ENCODE measurements at places on chromosomes 11 and 22. TPM values are rescaled to one million over a fixed set of nuclear protein-coding genes. Genes with fewer than 3 reads are reported as not detected.

GRCh38 chr11:130725421-130726233 lies 190.7 kb downstream of the SNX19 start:
- DNase-seq = no peak

DNA sequence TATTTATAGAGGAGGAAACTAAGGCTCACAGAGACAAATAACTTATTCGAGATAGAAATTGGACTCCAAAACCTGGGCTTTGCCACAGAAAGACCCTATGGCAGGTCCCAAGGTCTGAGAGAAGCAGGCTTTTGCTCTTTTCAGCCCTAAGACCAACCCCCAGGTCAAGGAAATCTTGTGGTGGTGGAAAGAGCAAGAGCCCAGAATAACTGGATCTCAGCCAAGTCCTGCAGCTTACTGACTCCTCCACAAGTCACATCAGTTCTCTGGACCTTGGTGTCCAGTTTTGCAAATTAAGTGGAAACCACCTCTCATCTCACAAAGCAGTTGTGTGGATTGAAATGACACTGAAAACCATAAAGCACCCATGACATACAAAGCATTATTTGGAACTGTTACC lies 122.2 kb downstream of the C11orf58 start:
- no peak for DNase-seq

GRCh38 chr11:13294771-13295579 lies 17.4 kb downstream of the BMAL1 start:
- DNase-seq = no peak

- peak; percentile 35 for DNase-seq
These were observed 62.2 kb upstream of the INCENP start for GRCh38 chr11:62061356-62062222.

GRCh38 chr11:84563356-84563755 lies 1063.8 kb downstream of the DLG2 start:
- no peak for DNase-seq

DNA sequence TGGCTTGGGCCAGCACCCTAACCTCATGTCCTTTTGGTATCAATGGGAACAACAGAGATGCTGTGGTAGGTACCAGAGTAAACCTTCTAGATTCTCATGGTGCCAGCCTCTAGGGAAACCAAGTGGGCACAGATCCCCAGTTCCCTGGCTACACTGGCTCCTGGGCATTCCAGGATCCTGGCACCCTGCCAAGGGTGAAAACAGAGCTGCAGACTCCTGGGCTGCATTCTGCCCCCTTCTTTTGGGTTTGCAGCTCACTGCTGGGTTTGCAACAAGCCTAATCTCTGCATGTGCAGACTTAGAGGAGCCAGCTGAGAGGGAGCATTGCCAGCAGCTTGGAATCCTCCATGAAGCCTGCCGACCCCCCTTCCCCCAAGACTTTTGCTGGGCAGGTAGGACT lies 30.6 kb downstream of the PRDM11 start:
- peak; percentile 37 for DNase-seq

DNA sequence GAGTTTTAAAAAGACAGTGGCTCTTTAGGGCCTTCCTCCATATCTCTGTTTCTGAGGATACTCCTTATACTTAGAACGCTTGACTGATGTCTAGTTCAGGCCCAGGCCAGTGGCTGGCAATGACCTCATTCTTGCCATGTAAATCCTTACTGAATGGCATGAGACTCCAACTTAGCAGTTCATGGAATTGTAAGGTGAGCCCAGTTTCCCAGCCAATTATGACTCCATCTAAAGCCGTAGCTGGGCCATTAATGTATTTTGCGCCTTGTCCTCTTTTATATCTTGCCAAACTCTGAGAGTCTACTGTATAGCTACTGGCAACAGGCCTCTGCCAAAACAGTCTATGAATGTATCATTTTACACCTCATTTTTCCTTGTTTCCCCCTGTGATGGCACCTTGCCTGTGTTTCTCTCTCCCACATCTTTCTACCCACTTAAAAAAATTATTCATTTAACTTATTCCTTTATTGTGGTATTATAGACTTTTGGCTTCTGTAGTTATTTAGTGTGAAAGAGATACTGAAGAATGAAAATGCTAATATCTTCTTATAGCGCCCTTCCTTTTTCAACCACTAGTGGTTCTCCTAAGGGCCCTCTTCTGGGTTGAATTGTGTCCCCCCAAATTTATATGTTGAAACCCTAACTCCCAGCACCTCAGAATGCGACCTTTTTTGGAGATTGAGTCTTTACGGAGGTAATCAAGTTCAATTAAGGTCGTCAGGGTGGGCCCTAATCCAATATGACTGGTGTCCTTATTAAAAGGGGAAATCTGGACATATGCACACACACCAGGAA lies 67.4 kb downstream of the ZNRF3 start:
- DNase-seq = no peak

DNA sequence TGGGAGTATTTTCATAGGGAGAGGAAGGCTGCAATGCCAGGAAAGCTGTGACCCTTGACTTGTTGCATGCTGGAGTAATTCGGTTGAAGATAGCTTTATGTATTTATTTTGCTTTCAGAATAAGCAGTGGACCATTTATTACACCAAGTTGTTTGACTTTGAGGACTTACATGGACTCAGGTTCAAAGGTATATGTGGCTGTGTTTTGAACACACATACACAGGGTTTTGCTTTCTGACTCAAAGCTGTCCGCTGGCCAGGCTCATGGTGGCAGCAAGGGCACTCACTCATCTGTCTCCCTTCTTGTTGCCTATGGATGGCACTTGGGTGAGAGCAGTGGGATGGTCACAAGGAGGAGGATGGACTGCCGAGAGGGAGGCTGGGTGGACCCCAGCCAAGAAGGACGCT lies 6.5 kb downstream of the TIMP3 start:
- DNase-seq = no peak

DNA sequence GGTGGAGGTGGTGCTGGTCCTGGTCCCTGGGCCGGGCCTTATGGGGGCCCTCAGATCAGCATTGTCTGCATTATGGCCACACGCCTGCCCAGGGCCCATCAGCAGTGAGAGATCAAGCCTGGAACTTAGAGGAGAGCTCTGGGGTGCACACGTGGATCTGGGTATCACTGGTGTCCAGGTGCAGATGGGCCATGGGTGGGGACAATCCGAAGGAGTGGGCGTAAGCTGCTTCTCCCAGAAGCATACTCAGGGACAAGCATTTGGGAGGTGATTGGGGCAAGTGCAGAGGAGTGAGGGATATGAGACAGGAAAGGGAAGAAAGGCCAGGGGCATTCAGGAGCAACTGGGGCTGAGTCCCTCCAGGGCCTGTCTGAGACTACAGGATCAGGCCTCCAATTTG lies 84.3 kb downstream of the CSNK2A3 start:
- DNase-seq = peak; percentile 59

GRCh38 chr11:5929571-5930368 lies 12.3 kb upstream of the OR56A3 start:
- no peak for DNase-seq

GRCh38 chr22:24768537-24769374 lies 5.8 kb downstream of the PIWIL3 start:
- no peak for DNase-seq

- DNase-seq = no peak
These were observed 684 bp downstream of the TNFRSF13C start for GRCh38 chr22:41925783-41926460.

- no peak for DNase-seq
These were observed 712.2 kb downstream of the ETS1 start for GRCh38 chr11:127875131-127875530.

GRCh38 chr22:41198027-41198580 lies 7.0 kb upstream of the L3MBTL2 start:
- DNase-seq = no peak

DNA sequence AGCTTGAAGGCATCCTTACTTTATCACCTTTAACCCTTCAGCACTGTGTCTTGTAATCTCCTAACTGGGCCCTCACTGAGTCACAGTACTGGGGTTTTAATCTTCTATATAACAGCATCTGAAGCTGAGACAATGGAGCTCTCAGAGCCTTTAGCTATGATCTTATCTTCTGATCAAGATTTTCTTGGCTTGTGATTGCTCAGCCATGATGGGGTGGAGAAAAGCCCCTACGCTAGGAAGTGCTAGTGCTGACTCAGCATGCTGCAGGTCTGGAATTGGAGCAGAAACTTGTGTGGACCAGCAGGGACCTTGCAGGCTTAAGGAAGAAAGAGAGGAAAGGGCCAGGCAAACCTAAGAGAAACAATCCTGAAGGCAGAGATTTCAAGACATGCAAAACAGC lies 71.7 kb upstream of the EED start:
- DNase-seq = no peak

GRCh38 chr22:23591201-23591791 lies 11.2 kb upstream of the IGLL1 start:
- DNase-seq = no peak

DNA sequence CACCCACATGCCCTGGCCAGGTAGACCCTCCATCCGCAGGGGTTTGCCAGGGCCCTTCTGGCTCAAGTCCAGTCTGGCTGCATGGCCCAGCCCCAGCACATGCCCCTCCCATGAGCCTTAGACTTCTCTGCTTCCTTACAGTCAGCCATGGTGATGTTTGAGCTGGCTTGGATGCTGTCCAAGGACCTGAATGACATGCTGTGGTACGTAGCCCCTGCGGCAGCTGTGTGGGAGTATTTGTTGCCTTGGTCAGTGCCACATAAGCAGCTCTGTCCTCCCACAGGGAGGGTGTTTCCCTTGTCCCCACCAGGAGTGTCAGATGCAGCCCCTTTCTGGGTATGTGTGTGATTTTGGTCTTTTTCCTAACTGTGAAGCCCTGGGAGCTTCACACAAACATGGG lies 17.5 kb downstream of the CDC45 start:
- DNase-seq = peak; percentile 74

DNA sequence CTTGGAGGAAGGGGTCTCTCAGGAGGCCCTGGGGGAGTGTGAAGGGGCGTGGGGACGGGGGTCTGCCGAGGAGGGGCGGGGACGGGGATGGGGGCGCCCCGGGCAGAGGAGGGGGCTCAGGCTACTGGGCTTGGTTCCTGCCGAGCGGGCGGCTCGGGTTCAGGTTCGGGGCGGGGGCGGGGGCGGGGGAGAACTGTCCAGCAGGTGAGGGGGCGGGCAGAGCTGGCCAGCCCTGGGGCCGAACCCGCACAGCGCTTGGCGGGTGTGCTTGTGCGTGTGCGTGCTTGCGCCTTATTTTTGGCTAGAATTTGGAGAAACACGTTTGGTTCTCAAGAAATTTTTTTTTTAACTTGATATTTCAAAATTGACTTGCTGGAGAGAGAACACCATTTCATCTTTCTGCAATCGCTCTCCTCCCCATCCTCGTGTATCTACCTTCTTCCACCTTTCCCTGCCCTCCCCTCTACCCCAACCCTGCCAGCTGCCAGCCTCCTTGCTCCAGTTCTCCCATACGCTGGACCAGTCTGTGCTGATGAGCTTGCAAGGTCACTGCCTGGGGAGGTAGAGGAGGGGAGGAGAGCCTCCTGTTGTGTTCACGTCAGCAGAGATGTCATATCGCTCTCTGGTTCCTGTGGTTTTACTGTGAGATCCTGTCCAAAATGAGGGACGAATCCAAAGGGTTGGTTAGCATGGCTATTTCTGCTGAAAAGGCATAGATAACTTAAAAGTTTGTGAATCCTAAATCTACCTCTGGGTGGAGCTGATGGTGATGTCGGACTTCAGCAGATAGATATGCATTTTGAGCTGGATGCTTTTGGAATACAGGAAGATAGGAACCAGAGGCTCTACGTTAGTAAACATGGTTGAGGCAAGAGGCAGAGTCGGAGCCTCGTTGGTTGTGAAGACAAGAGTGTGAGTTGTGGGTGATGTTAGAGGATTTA lies 668 bp downstream of the MADD start:
- no peak for DNase-seq

DNA sequence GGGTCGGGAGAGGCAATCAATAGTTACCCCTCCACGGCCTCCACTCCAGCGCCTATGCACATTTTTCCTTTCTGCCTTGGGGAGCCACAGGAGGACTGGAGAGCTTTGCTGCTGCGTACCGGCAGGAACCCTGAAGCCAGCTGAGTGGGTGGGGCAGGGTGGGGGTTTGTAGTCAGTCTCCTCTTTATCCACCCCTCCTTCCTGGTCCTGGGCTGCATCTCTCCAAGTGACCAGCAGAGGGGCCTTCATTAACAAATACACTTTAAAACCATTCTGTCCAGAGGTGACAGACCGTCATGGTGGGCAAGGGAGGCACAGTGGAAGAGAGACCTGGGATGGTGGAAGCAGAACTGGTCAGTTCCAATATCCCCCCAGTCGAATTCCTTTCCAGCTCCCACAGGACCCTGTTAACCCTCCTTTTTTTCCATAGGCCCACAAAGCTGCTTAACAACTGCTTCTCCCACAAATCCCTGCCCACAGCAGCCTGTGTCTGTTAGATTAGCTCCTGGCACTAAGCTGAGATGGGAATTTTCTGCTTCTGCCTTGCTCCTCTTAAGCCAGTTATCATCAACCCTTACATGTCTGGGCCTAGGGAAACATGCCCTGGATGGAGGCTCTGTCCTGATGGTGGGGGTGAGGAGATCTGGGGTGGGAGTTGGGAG lies 3.9 kb upstream of the ABCG4 start:
- no peak for DNase-seq

DNA sequence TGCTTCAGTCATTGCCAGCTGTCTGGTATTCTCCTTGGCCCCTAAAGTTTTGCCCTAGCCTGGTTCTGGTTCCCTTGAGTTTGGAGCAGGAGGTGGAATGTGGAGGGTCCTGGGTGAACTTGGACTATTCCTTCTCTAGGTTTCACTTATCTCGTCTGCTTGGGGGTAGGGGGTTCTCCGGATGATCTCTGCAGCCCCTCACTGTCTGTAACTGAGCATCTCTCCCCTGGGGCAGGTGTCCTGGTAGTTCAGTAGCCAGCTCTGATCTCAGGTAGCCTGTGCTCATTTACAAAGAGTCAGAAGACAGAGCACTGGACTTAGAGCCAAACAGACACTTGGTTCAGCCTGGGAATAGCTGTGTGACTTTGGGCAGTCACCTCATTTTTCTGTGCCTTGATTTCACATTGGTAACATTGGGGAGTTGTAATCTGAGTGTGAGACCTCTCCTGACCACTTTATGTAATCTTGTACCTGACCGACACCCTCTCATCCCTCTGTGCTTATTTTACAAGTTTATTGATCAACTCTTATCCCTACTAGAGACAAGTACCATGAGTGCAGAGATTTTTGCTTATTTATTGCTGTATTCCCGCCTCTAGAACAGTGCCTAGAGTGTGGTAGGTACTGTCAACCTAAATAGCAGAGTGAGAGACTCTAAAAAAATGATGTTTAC lies 804 bp downstream of the CCDC134 start:
- no peak for DNase-seq

GRCh38 chr11:18367431-18367830 lies 26.9 kb upstream of the LDHA start:
- no peak for DNase-seq

- DNase-seq = no peak
These were observed 19.8 kb upstream of the GALNT18 start for GRCh38 chr11:11641581-11641980.

GRCh38 chr11:57251037-57251436 lies 14.0 kb upstream of the APLNR start:
- DNase-seq = no peak

TMEM191B gene
- 0.84 TPM for total RNA-seq

MYBPC3 gene
- total RNA-seq = 0.48 TPM

RAG2 gene
- not detected for total RNA-seq

UBQLN3 gene
- 0.22 TPM for total RNA-seq

IGSF9B gene
- 3.0 TPM for total RNA-seq

SAA4 gene
- total RNA-seq = 4.1 TPM

MIEF1 gene
- total RNA-seq = 42.9 TPM

RASD2 gene
- total RNA-seq = 1.6 TPM

OR4A16 gene
- total RNA-seq = not detected

CARD16 gene
- 9.8 TPM for total RNA-seq

DYNC2H1 gene
- 16.6 TPM for total RNA-seq

MMP12 gene
- 0.29 TPM for total RNA-seq

Measured in mesenteric fat pad (tissue), 1 donor.